Natural killer cell (primary cell): ENCODE measurements at places on chromosomes 16 and 17.

GRCh38 chr17:45261577-45262515 is at the start of gene SPATA32:
TSS of gene SPATA32 (minus strand) at chr17:45262094. CDS start at chr17:45262016, 78 bp downstream.
- DNase-seq = peak; percentile 42

DNA sequence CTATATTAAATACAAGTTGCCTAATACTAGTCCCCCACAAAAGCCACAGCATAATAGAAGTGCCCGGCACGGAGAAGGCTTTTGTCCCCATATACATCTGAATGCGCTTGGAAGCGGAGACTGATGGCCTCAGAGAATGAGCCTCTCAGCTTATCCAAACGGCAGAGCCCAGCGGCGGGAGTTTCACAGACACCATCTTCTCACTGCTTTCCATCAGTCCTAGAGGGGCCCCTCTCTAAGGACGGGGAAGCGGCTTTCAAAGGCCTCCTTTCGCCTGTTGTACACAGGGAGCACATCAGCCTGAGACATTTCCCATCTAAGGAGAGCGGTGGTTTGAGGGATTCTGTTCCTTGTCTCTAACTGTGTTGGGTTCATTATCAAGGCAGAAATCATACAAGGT is 16.9 kb downstream of the NXN start:
- DNase-seq = no peak

DNA sequence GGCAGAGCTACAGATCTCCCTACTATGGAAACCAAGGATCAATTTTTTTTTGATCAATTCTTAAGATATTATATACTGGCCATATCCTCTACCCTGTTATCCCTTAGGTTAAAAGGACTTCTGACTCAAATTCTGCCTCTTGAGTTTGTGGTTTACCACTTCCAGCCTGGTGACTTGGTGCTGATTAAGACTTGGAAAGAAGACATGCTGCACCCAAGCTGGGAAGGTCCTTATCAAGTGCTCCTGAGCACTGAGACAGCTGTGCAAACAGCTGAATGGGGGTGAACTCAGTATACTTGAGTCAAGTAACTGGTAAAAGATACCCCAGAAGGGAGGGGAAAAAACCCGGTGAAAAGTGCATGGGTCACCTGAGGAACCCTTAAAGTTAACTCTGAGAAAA is 20.5 kb upstream of the SPACA3 start:
- DNase-seq = no peak

GRCh38 chr17:73205459-73205961 is 12.7 kb downstream of the COG1 start:
- DNase-seq = no peak

DNA sequence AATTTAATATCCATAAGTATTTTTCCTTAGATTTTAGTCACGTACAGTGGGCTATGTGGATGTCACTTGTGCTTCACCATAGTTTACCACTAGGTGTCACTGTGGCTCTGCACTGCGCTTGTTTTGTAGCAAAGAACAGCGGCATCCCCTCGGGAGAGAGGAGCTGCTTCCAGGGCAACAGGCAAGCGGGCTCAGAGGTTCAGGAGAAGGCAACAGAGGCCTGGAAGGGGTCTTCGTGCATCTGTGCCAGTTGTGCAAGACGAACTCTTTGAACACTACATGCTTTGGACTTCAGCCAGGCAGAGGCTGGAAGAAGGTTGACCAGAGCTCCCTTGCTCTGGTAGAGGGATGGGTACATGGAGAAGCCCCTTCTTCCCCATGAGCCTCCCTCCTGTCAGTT is 20.6 kb downstream of the CYB561 start:
- peak; percentile 89 for DNase-seq

- no peak for DNase-seq
Observed at GRCh38 chr17:81020767-81021497, 14.0 kb upstream of the BAIAP2 start.

GRCh38 chr16:29192329-29193247 is 207.7 kb downstream of the LAT start:
- peak; percentile 15 for DNase-seq

GRCh38 chr16:48014349-48015135 is 141.3 kb downstream of the ABCC12 start:
- no peak for DNase-seq

- DNase-seq = no peak
Observed at GRCh38 chr16:3695610-3696369, 21.5 kb downstream of the TRAP1 start.

DNA sequence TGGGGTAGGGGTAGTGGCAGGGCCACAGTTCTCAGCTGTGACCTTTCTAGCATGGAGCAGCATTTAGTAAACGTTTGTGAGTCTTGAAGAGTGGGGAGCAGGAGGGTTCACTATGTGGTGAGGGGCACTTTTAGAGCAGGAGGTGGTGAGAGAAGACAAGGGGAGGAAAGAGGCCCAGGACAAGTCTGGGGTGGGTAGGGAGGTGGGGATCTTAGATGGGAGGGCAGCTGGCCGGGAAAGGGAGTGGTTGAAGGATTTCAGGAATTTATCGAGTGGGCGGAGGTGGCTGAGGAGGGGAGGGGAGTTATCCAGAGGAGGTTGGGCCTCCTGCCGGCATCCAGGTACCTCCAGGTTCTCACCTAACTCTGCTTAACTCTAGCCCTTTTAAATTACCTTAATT is 1.9 kb downstream of the CLEC16A start:
- DNase-seq = no peak

- DNase-seq = no peak
Observed at GRCh38 chr17:15513856-15514459, 46.5 kb upstream of the CDRT4 start.

DNA sequence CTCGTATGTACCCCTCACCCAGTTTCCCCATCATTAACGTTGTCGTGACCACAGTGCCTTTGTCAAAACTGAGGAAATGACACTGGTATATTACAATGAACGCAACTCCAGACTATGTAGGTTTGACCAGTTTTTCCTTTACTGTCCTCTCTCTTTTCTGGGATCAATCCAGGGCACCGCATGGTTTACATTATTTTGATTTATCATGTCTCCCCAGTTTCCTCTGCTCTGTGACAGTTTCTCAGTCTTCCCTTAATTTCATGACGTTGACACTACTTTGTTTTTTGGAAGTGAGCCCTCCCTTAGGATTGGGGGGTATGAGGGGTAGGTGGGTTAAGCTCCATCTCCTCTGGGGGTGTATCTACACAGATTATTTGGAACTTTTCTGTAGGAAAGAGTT is 76.1 kb upstream of the LGALS9 start:
- DNase-seq = no peak

DNA sequence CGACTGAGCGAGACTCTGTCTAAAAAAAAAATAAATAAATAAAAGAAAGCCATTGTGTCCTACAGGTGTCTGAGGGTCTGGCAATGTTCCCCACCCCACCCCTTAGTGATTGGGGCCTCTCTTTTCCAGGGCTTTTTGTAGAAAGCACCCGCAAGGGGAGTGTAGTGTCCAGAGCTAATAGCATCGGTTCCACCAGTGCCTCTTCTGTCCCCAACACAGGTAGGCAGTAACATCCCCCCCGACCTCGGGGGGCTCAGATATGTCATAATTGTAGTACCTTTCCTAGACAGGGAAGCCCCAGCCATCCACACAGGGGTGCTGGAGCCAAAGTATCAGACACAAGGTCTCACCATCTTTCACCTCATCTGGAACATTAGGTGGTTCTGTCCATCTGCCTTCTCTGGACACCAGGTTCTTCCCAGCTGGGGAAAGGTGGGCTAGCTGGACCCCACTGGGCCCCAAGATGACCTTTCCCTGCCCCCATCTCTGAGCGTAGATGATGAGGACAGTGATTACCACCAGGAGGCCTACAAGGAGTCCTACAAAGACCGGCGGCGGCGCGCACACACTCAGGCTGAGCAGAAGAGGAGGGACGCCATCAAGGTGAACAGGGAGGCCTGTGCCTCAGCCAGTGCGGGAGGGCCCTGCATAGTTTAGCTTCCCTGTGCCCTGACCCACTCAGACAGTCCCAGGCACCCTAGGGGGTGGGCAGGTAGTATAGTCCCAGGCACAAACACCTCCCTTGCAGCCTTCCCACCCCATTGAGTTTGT is 1.6 kb downstream of the MLX start:
- no peak for DNase-seq

DNA sequence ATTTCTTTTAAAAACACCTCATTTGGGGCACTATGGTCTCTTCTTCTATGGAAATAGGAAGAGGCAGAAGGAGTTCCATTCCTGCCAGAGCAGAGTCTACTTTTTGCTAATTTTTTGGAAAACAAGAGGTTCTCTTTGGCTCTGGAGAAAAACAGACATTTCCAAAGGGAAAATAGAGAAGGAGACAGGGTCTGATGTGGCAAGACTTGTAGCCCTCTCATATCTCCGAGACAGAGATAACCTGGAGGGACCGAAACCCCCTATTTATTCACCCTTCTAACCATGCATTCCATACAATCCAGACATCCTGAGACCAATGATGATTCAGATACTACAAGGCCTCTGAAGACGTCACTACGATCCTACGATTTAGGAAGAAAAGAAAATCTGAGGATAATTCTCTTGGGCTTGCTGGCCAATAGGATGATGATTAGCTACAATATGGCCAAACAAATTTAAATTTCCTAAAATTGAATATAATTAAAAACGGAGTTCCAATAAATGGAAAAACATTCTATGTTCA is 70.2 kb downstream of the HIC1 start:
- no peak for DNase-seq

DNA sequence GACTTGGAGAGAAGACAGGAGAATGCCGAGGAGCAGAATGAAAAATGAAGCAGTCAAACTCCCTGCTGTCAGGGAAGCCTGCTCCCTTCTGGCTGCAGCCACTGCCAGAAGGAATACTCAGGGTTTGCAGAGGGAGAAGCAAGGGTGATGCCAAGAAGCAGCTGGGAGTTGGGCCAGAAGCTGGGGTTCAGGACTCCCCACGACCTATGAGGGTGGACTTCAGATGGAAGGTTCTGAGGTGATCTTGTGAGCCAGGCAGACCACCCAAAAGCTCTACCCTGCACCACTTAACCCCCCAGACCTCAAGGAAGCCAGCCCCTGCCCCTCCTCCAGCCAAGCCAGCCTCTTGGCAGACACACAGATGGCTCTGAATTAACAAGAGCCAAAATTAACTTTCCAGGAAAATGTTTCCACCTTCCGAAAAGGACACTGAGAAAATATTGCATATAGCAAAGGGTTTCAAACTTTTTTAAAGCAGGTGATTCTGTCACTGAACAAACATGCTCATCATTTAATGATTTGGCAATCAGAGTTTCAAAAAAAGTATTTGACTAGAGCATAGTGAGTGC is 126.0 kb upstream of the ERCC4 start:
- no peak for DNase-seq

DNA sequence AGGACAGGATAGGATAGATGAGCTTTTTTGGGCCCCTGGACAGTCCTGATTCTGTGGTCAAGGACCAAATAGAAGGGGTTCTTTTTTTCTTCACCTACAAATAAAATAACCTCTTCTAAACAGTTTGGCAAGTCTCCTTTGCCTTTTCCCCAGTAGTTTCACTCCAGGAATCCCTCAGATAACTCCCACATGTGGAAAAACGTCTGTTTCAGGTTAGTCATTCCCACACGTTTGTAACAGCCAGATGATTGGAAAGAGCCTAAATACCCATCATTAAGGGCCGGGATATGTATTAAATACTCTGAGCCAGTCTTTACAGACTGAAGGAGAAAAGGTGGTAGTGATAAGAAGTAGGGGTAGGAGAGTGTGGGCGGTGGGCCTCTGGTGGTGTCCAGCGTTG is 58.3 kb downstream of the PLD6 start:
- DNase-seq = no peak

- no peak for DNase-seq
Observed at GRCh38 chr17:11557727-11558452, 40.4 kb upstream of the DNAH9 start.
